ENCODE measurements at places on chromosomes 16 and 17.

DNA sequence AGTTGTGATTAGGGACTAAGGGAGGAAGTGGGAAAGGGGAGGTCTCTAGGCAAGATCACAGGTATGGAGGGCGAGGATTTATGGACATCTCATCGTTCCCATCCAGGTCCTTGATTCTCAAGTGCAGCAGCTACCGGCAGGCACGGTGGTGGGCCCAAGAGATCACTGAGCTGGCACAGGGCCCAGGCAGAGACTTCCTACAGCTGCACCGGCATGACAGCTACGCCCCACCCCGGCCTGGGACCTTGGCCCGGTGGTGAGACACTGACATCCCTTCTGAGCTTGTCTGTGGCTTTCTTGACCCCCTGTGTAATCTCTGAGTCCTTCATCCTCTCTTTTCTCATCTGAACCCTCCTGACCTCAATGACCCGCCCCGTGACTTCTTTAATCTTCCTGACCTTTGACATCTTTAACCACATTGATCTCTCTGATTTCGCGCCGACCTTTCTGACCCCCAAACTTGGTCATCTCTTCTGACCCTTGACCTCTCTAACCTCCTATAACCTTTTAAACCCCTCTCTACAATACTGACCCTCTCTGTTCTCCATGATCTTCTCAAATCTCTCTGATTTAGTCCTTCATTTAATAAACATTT, 3.8 kb downstream of the PLD2 start:
- peaks cover 35% of the 10 kb centered on the region for H3K36me3 ChIP-seq
- H3K27me3 ChIP-seq = no peaks in the 10 kb centered on the region
- peaks cover 4% of the 10 kb centered on the region for H3K4me1 ChIP-seq
- no peak overlapping the region for H3K27ac ChIP-seq
- DNase-seq = no peak

DNA sequence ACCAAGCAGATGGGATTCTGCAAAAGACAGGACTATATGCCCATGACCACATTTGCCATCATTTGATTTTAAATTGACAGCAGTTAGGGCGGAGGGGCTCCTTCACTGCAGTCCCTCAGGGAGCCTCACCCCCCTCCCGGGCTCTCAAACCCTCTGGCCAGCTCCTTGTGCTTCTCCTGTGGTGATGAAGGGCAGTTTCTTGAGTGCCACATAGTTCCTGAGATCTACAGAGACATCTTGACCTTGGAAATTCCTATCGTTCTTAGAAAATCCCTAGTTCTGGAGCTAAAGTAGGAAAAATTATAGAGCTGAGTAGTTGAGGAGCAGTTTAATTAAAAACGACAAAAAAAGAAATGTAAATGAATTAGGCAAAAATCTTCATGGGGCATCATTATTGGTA, 231.5 kb downstream of the CCDC182 start:
- H3K4me3 ChIP-seq = no peak overlapping the region
- no peak overlapping the region for H3K27ac ChIP-seq
- no peaks in the 10 kb centered on the region for H3K27me3 ChIP-seq
- no peak for DNase-seq

DNA sequence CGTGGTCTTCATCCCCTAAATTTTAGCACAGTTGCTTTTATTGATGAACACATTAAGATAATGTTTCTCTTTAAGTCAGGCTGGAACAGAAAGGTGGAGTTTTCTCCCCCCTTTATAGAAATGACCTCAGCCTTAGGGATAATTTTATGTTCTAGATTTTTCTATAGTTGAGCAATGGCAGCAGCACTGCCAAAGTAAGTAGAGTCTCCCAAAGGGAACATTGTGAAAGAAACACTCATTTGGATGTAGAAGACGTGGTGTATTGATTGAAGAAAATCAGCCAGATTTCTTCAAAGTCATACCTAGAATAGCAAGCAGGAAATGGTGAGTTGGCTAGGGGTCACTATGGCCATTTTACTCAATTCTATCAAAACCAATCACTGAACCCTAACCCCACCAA, 122.5 kb downstream of the DNAH9 start:
- DNase-seq = no peak
- no peaks in the 10 kb centered on the region for H3K4me1 ChIP-seq
- H3K27ac ChIP-seq = no peak overlapping the region
- H3K27me3 ChIP-seq = no peaks in the 10 kb centered on the region
- H3K36me3 ChIP-seq = no peaks in the 10 kb centered on the region

DNA sequence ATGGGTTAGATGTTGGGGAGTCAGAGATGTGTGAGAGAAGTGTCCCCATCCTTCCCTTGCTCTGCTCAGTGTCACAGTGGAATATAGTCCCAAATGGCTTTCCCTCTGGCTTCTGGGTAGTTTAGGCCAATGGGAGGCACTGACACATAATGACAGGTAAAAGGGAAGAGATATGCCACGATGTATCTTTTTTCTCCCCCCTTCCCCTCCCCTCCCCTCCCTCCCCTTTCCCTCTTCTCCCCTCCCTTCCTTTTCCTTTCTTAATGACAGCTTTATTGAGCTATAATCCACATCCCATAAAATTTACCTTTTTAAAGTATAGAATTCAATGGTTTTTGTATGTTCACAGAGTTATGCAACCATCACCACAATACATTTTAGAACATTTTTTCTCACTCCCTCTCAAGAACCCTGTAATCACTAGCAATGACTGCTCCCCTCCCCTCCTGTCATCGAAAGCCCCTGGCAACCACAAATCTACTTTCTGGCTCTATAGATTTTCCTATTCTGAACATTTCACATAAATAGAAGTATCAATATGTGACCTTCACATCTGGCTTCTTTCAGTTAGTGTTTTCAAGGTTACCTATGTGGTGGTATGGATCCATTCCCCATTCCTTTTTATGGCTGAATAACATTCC, 617 bp upstream of the CCR7 start:
- H3K27ac ChIP-seq = no peak overlapping the region
- no peak overlapping the region for H3K4me3 ChIP-seq
- no peaks in the 10 kb centered on the region for H3K36me3 ChIP-seq
- peaks cover 42% of the 10 kb centered on the region for H3K27me3 ChIP-seq
- no peak for DNase-seq

GRCh38 chr17:2708585-2709182, 2.9 kb downstream of the CLUH start:
- H3K27me3 ChIP-seq = no peaks in the 10 kb centered on the region
- no peak overlapping the region for H3K4me3 ChIP-seq
- H3K4me1 ChIP-seq = peaks cover 31% of the 10 kb centered on the region
- peaks cover 5% of the 10 kb centered on the region for H3K36me3 ChIP-seq
- no peak overlapping the region for H3K27ac ChIP-seq
- no peak for DNase-seq

GRCh38 chr16:86457501-86458148, 52.7 kb upstream of the FOXF1 start:
- DNase-seq = peak; percentile 99
- no peak overlapping the region for H3K4me3 ChIP-seq
- H3K36me3 ChIP-seq = peaks cover 3% of the 10 kb centered on the region
- H3K27ac ChIP-seq = peak overlapping the region; percentile 97
- no peaks in the 10 kb centered on the region for H3K27me3 ChIP-seq

DNA sequence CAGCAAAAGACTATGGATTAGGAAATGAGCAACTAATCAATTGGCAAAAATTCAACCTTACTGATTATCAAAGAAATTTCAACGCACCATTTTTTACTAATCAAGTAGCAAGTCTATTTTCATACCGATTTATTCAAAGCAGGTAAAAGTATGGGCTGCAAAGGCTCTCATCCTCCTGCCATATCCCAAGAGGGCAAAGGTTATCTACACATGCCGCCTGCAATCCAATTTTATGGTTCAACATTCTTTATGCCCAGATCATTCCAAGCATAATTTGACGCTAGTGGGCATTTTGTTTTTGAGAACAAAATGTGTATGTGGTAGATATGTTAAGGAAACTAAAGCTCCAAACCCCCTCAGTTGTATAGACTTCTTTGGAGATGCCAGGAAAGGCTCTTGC, 270.6 kb downstream of the MAF start:
- no peak overlapping the region for H3K4me3 ChIP-seq
- no peaks in the 10 kb centered on the region for H3K36me3 ChIP-seq
- H3K4me1 ChIP-seq = no peaks in the 10 kb centered on the region
- DNase-seq = no peak
- H3K27me3 ChIP-seq = no peaks in the 10 kb centered on the region
- H3K27ac ChIP-seq = no peak overlapping the region

DNA sequence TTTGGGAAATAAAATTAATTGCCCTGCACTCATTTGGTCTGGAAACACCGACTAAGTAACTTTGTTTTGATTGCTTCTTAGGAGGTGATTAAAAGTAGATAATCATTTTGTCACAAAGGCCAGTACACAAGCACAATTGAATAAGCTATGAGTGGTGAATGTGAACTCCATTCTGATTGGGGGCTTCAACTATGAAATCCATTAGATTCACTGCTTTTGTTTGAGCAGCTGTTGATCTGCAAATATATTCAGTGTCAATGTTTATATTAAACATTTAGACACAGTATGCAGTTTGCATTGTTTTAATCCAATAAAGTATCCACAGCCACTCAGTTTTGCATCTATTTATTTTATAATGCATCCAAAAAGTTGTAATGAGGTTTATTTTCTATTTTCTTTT, 817.5 kb downstream of the CDH11 start:
- H3K4me1 ChIP-seq = no peaks in the 10 kb centered on the region
- H3K36me3 ChIP-seq = no peaks in the 10 kb centered on the region
- H3K4me3 ChIP-seq = no peak overlapping the region
- peaks cover 2% of the 10 kb centered on the region for H3K27me3 ChIP-seq

DNA sequence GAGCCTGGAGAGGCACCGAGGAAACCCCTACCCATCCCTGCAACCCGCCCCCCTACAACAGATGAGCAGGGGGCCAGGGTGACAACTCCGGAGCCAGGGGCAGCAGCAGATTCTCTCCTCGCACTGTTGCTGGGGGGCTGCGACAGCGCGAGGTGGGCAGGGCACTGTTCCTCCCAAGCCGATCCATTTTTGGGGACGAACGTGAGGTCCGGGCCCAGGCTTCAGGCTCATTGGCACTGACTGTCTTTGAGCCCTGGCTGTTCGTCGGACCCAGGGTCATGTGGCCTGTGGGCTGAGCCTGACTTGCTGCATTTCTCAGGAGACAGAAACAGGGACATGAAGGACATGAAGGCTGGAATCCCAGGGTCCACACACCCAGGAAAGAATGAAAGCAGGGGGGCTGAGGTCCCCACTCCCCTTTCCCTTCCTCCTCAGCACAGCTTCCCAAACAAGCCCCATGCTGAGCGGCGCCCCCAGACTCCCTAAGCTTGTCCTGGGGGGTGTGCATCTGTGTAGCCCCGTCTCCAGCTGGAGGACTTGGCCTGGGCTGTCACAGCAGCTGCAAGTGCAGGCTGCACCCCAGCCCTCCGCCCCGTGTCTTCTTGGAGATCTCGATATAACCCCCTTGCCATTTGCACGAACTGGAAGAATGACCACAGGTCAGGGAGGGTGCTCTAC, 18.7 kb downstream of the CEP295NL start:
- H3K27ac ChIP-seq = peak overlapping the region; percentile 86
- H3K4me3 ChIP-seq = no peak overlapping the region
- H3K36me3 ChIP-seq = peaks cover 4% of the 10 kb centered on the region
- H3K27me3 ChIP-seq = no peaks in the 10 kb centered on the region

GRCh38 chr17:78898947-78899346, 4.1 kb downstream of the CEP295NL start:
- H3K27me3 ChIP-seq = no peaks in the 10 kb centered on the region
- H3K4me1 ChIP-seq = peaks cover 31% of the 10 kb centered on the region
- no peak overlapping the region for H3K27ac ChIP-seq
- no peak for DNase-seq
- H3K36me3 ChIP-seq = peaks cover 38% of the 10 kb centered on the region

GRCh38 chr17:60392845-60393702, 1.1 kb upstream of the USP32 start:
- H3K27ac ChIP-seq = peak overlapping the region; percentile 95
- peak overlapping the region; percentile 63 for H3K4me3 ChIP-seq
- no peaks in the 10 kb centered on the region for H3K27me3 ChIP-seq
- DNase-seq = peak; percentile 60

DNA sequence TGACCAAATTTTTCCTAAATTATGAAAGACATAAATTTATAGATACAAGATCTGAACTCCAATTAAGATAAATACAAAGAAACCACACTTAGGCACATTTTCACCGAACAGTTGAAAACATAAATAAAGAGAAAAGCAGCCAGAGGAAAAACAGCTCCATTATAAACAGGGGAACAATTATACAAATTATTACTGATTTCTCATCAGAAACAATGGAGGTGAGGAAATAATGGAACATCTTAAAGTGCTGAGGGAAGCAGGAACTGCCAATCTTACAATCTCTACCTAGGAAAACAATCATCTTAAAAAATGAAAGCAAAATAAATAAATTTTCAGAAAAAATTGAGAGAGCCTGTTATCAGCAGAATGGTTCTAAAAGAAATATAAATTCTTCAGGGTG, 234.4 kb upstream of the PMFBP1 start:
- H3K27me3 ChIP-seq = no peaks in the 10 kb centered on the region
- no peaks in the 10 kb centered on the region for H3K36me3 ChIP-seq
- H3K27ac ChIP-seq = no peak overlapping the region
- H3K4me1 ChIP-seq = no peaks in the 10 kb centered on the region

DNA sequence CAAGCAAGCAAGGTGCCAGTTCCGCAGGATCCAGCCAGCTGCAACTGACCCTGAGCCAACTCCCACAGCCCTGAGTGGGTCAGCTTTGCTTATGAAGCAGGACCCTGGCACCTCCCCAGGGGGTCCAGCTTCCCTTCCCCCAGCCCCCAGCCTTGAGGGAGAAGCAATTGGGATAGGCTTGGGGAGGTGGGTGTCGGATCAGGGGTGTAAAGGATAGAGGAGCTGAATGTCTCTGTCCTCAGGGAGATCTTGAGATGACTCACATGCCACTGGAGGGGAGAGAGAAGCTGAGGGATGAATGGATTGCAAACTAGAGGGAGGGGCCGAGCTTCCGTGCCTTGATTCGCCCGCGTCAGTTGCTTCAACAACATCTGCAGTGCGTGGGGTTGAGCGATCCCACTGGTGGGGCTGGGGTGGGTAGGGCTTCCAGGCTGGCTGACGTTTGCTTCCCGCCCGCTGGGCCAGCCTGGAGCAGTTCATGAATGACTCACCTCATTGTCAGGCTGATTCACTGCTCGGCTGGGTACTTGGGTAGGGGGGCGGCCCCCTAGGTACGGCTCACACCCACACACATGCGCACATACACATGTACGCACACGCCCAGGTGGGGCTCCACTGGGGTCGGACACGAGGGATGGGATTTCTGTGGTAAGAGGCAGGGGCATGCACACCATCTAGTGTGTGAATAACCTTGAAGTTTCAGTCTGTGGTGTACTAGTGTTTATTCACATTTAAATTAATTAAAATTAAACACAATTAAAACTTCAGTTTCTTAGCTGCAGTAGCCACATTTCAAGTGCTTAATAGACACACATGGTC, 3.6 kb upstream of the HROB start:
- peak; percentile 100 for DNase-seq
- no peaks in the 10 kb centered on the region for H3K36me3 ChIP-seq

GRCh38 chr16:19242987-19243575, 42.5 kb upstream of the CLEC19A start:
- no peak overlapping the region for H3K4me3 ChIP-seq
- H3K36me3 ChIP-seq = no peaks in the 10 kb centered on the region
- H3K27ac ChIP-seq = no peak overlapping the region

- no peaks in the 10 kb centered on the region for H3K36me3 ChIP-seq
- no peak overlapping the region for H3K4me3 ChIP-seq
- no peak overlapping the region for H3K27ac ChIP-seq
- H3K4me1 ChIP-seq = no peaks in the 10 kb centered on the region
Measured at GRCh38 chr16:21684199-21684598, 20.4 kb downstream of the OTOA start.

- peaks cover 37% of the 10 kb centered on the region for H3K27me3 ChIP-seq
- no peak for DNase-seq
Measured at GRCh38 chr16:2343211-2343610, 2.7 kb upstream of the ABCA3 start.

- no peak overlapping the region for H3K4me3 ChIP-seq
- H3K27ac ChIP-seq = no peak overlapping the region
- H3K4me1 ChIP-seq = peaks cover 14% of the 10 kb centered on the region
Measured at GRCh38 chr17:28925912-28926365, 23.1 kb upstream of the DHRS13 start.

Data from IMR-90 (cell line).